Naive thymus-derived CD4-positive, alpha-beta T cell (primary cell): ENCODE measurements at places on chromosomes 4 and X. TPM values are rescaled to one million over a fixed set of nuclear protein-coding genes. Genes with fewer than 3 reads are reported as not detected.

- H3K4me1 ChIP-seq, result no peaks in the 10 kb centered on the region
- no peaks in the 10 kb centered on the region for H3K36me3 ChIP-seq
- no peak overlapping the region for H3K4me3 ChIP-seq
- H3K27ac ChIP-seq, result no peak overlapping the region
Observed at GRCh38 chr4:100042711-100043110, 92.6 kb upstream of the H2AZ1 start.

- no peaks in the 10 kb centered on the region for H3K27me3 ChIP-seq
- no peak overlapping the region for H3K4me3 ChIP-seq
- H3K36me3 ChIP-seq, result no peaks in the 10 kb centered on the region
- H3K27ac ChIP-seq, result no peak overlapping the region
Observed at GRCh38 chr4:143375326-143376073, 38.8 kb downstream of the GAB1 start.

GRCh38 chr4:147891476-147892115, 159.7 kb downstream of the ARHGAP10 start:
- H3K36me3 ChIP-seq, result no peaks in the 10 kb centered on the region
- H3K4me1 ChIP-seq, result no peaks in the 10 kb centered on the region
- H3K4me3 ChIP-seq, result no peak overlapping the region

DNA sequence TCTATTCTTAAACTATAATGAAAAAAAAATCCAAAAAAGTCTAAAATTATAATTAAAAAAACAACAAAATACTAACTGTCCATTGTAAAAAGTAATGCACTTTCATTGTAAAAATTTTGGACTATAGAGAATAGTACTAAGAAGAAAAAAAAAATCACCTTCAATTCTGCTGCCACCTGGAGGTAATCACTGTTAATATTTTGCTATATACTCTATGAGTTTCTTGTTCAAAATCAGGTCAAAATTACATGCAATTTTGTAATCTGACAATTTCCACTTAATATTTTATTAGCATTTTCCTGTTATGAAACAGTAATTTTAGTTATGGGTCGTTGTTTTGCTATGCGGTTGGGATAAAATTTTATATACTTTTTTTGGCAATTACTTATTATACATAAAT, 62.0 kb downstream of the HTT start:
- no peaks in the 10 kb centered on the region for H3K4me1 ChIP-seq
- DNase-seq, result no peak
- H3K27me3 ChIP-seq, result no peaks in the 10 kb centered on the region
- no peak overlapping the region for H3K4me3 ChIP-seq
- peaks cover 85% of the 10 kb centered on the region for H3K36me3 ChIP-seq

- no peak for DNase-seq
- H3K27me3 ChIP-seq, result no peaks in the 10 kb centered on the region
- no peaks in the 10 kb centered on the region for H3K36me3 ChIP-seq
- no peak overlapping the region for H3K27ac ChIP-seq
Observed at GRCh38 chr4:69786547-69786946, 26.1 kb upstream of the SULT1B1 start.

GRCh38 chr4:87541521-87541920, 12.3 kb upstream of the SPARCL1 start:
- no peaks in the 10 kb centered on the region for H3K36me3 ChIP-seq
- no peak overlapping the region for H3K27ac ChIP-seq
- H3K4me1 ChIP-seq, result no peaks in the 10 kb centered on the region

Gene PHKA1
- total RNA-seq, result 0.24 TPM

Gene MBNL3
- 19.9 and 20.8 TPM in 2 replicates for total RNA-seq

DNA sequence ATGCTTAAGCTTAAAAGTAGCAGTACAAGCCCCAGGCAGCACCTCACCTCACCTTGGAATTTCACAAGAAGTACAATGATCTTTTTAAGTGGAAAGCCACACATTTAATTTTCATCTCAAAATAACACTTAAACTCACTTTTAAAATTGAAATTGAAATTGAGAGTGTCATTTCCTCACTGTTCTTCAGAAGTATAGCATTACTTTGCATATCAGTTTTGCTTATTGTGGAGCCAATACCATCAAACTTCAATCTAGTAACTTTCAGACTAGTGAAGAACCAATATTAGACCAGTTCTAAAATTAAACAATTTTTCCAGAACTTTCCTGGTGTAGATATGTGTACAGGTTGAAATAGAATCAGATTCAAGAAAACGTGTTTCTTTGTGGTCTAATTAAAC, 242.4 kb downstream of the NDST4 start:
- no peak overlapping the region for H3K4me3 ChIP-seq
- no peaks in the 10 kb centered on the region for H3K4me1 ChIP-seq
- H3K27me3 ChIP-seq, result no peaks in the 10 kb centered on the region
- no peak overlapping the region for H3K27ac ChIP-seq
- H3K36me3 ChIP-seq, result no peaks in the 10 kb centered on the region

DNA sequence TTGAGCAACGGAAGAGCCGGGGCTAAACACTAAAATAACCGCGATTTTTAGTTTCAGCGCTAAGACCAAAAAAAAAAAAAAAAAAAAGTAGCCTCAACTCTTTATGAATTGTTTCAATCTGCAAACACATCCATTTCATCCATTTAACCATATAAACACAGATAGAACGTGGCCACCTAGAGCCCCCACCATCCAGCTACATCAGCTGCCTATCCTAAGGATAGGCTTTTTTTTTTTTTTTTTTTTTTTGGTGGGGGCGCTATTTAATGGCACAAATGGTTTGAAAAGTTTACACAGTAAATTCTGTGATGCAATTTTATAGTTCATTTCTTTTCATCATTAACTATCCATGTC, 492 bp upstream of the HDAC8 start:
- peak overlapping the region; percentile 97 for H3K4me3 ChIP-seq
- H3K36me3 ChIP-seq, result peaks cover 3% of the 10 kb centered on the region
- DNase-seq, result no peak
- H3K27me3 ChIP-seq, result no peaks in the 10 kb centered on the region
- peak overlapping the region; percentile 71 for H3K27ac ChIP-seq

Gene CLTRN
- 0.62 TPM for total RNA-seq

DNA sequence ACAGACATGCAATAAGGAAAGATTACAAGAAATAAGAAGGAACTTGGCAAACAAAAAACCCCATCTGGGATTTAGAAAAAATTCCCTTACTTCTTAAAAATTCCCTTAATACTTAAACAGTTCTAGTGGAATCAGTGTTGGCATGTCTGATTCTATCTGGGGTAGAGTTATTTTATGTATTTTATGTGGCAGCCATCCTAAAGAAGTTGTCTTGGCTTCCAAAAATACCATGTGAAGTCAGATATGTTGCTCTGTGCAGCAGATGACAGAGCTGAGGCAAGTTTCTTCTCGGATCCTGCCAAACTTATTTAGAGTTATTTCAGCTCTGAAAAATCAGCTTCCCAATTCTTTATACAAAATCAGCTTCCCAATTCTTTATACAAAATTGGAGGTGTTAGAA, 14.7 kb downstream of the YY2 start:
- H3K27ac ChIP-seq, result no peak overlapping the region
- H3K27me3 ChIP-seq, result no peaks in the 10 kb centered on the region
- H3K4me1 ChIP-seq, result no peaks in the 10 kb centered on the region
- no peaks in the 10 kb centered on the region for H3K36me3 ChIP-seq
- H3K4me3 ChIP-seq, result no peak overlapping the region

GRCh38 chr4:159292137-159292896, 189.4 kb downstream of the RAPGEF2 start:
- H3K4me3 ChIP-seq, result no peak overlapping the region
- H3K27ac ChIP-seq, result no peak overlapping the region

- H3K4me3 ChIP-seq, result no peak overlapping the region
- no peaks in the 10 kb centered on the region for H3K27me3 ChIP-seq
- no peaks in the 10 kb centered on the region for H3K36me3 ChIP-seq
- H3K27ac ChIP-seq, result no peak overlapping the region
Observed at GRCh38 chrX:24335871-24336270, 22.0 kb upstream of the SUPT20HL2 start.

GRCh38 chr4:177728361-177729152, 286.3 kb upstream of the AGA start:
- no peak overlapping the region for H3K4me3 ChIP-seq
- H3K36me3 ChIP-seq, result no peaks in the 10 kb centered on the region
- DNase-seq, result no peak
- H3K27ac ChIP-seq, result no peak overlapping the region

GRCh38 chr4:62448911-62449310, 1248.8 kb downstream of the ADGRL3 start:
- H3K4me3 ChIP-seq, result no peak overlapping the region
- H3K27ac ChIP-seq, result no peak overlapping the region
- no peaks in the 10 kb centered on the region for H3K27me3 ChIP-seq
- no peak for DNase-seq
- H3K36me3 ChIP-seq, result no peaks in the 10 kb centered on the region

DNA sequence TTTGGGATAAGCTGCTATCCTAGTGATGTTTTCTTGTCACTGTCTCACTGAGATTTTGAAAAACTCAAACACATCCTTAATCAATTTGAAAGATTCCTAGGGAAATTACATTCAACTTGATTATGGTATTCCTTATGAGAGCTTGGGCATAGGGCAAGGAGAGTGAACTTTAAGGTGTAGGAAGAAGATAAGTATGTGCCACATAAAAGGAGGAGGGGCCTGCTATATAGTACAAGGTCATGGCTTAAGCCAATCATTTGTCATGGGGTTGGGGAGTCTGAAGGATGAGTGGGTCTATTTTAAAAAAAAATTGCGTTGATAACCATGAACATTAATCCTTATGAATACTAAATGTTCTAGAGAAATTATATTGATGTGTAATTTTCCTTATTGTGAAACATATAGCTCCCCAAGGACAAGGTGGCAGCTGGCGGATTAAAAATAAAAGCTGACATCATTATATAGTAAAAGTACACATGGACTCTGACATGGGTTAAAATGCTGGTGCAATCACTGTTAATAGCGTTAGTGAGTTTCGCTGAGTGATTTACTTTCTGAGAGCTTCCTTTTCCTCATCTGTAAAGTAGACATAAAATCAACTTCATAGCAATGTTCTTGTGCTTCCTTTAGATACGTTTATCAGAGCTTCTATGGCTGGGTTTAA, 17.4 kb downstream of the GALNT7 start:
- no peaks in the 10 kb centered on the region for H3K36me3 ChIP-seq
- no peaks in the 10 kb centered on the region for H3K27me3 ChIP-seq
- H3K4me1 ChIP-seq, result no peaks in the 10 kb centered on the region
- no peak for DNase-seq

Gene HOPX
- 5.5 TPM for total RNA-seq

- no peaks in the 10 kb centered on the region for H3K27me3 ChIP-seq
- no peaks in the 10 kb centered on the region for H3K36me3 ChIP-seq
- H3K4me3 ChIP-seq, result no peak overlapping the region
- H3K27ac ChIP-seq, result no peak overlapping the region
- DNase-seq, result no peak
Observed at GRCh38 chr4:53531585-53532224, 59.6 kb downstream of the LNX1 start.

Gene VCX
- total RNA-seq, result not detected in 2 replicates

GRCh38 chrX:97895751-97896150, 1012.0 kb downstream of the RPA4 start:
- H3K4me3 ChIP-seq, result no peak overlapping the region
- no peaks in the 10 kb centered on the region for H3K36me3 ChIP-seq
- H3K4me1 ChIP-seq, result no peaks in the 10 kb centered on the region
- no peak for DNase-seq
- H3K27me3 ChIP-seq, result no peaks in the 10 kb centered on the region

DNA sequence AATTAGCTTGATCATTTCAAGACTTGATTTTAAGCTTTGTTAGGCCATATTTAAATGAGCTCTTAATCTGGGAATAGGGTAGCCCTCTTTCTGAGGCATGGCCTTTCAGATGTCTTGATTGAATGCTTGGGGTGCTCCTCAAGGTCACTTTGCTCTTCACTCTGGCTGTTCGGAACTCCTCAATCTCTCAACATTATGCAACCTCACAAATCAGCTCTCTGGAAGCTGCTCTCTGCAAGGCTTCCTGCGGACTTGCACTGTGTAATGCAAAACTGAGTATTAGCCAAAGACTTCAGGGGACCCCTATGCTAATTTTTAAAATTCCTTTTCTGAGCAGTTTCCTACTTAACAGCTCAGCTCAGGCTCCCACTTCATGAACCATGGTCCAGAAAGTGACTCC, 398.3 kb downstream of the PRDM5 start:
- no peak overlapping the region for H3K4me3 ChIP-seq
- H3K27ac ChIP-seq, result no peak overlapping the region
- H3K27me3 ChIP-seq, result no peaks in the 10 kb centered on the region

Gene GRIA2
- not detected in 2 replicates for total RNA-seq

GRCh38 chrX:134000260-134001245, 15.2 kb upstream of the GPC3 start:
- no peaks in the 10 kb centered on the region for H3K4me1 ChIP-seq
- H3K36me3 ChIP-seq, result no peaks in the 10 kb centered on the region
- DNase-seq, result no peak

- H3K4me3 ChIP-seq, result no peak overlapping the region
- no peak for DNase-seq
- H3K36me3 ChIP-seq, result no peaks in the 10 kb centered on the region
- H3K27me3 ChIP-seq, result no peaks in the 10 kb centered on the region
Observed at GRCh38 chr4:38704622-38705154, 40.7 kb downstream of the KLF3 start.

DNA sequence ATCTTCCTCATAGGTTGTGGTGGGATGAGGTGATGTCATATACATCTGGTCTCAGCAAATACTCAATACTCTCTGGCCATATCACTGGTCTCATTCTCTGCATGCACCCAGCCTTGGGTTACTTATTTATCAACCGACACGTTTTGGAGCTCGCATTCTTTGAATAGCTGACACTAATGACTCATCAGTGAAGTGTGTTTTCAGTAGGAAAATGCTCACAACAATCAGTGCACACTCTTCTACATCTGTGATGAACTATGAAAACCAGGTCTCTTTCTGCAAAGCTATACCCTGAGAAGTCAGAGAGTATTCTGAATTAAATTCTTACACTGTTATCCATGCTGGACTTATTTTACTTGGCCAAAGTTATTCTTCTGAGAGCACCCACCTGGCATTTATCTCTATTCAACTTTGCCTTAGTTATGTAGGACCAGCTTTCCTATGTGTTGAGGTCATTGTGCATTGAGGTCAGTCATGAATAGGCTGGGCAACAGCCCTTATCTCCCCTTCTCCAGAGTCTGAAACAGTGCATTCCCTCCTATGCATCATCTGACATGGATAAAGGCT, 58.7 kb upstream of the DHX15 start:
- no peaks in the 10 kb centered on the region for H3K4me1 ChIP-seq
- H3K27me3 ChIP-seq, result no peaks in the 10 kb centered on the region
- no peak overlapping the region for H3K4me3 ChIP-seq
- no peaks in the 10 kb centered on the region for H3K36me3 ChIP-seq

Gene ZCCHC13
- total RNA-seq, result not detected in 2 replicates

Gene ITM2A
- total RNA-seq, result 170 TPM

Gene SMIM10L2A
- total RNA-seq, result 5.0 TPM

GRCh38 chr4:87838890-87839591, 6.3 kb downstream of the MEPE start:
- H3K27me3 ChIP-seq, result no peaks in the 10 kb centered on the region
- H3K36me3 ChIP-seq, result no peaks in the 10 kb centered on the region
- DNase-seq, result no peak
- H3K4me1 ChIP-seq, result no peaks in the 10 kb centered on the region

- H3K4me3 ChIP-seq, result no peak overlapping the region
- no peaks in the 10 kb centered on the region for H3K4me1 ChIP-seq
- no peaks in the 10 kb centered on the region for H3K27me3 ChIP-seq
- H3K27ac ChIP-seq, result no peak overlapping the region
Observed at GRCh38 chrX:68865926-68866325, 37.1 kb downstream of the EFNB1 start.
